ENCODE measurements at places on chromosomes 7 and 10. TPM values are rescaled to one million over a fixed set of nuclear protein-coding genes. Genes with fewer than 3 reads are reported as not detected.

- H3K27ac ChIP-seq, result no peak overlapping the region
- H3K36me3 ChIP-seq, result no peaks in the 10 kb centered on the region
- H3K4me3 ChIP-seq, result no peak overlapping the region
These were observed 88.3 kb downstream of the BAMBI start for GRCh38 chr10:28765641-28766040.

DNA sequence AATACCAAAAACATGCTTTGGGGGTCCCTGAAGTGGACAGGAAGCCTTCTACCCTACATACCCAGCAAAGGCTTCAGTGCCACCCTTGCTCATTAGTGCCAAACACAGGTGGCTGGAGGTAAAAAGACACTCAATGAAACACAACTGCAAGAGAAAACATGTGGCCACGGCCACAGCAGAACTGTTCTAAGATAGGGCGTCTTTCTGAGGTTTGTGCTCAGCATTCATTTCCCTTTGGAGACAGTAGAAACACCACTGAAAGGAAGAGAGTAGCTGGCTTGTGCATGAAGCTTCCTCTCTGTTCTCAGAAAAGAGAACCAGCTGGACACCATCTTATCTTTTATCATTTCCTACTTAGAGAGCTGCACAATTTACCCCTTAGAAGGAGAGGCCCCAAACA lies 143.0 kb downstream of the PLXNA4 start:
- no peaks in the 10 kb centered on the region for H3K27me3 ChIP-seq
- DNase-seq, result no peak
- no peak overlapping the region for H3K4me3 ChIP-seq
- H3K27ac ChIP-seq, result no peak overlapping the region
- no peaks in the 10 kb centered on the region for H3K36me3 ChIP-seq

- no peaks in the 10 kb centered on the region for H3K27me3 ChIP-seq
- no peak for DNase-seq
- H3K4me3 ChIP-seq, result no peak overlapping the region
These were observed 287.6 kb upstream of the TPK1 start for GRCh38 chr7:145123502-145123901.

Gene TAS2R60
- total RNA-seq, result not detected

Gene NRG3
- not detected for total RNA-seq

DNA sequence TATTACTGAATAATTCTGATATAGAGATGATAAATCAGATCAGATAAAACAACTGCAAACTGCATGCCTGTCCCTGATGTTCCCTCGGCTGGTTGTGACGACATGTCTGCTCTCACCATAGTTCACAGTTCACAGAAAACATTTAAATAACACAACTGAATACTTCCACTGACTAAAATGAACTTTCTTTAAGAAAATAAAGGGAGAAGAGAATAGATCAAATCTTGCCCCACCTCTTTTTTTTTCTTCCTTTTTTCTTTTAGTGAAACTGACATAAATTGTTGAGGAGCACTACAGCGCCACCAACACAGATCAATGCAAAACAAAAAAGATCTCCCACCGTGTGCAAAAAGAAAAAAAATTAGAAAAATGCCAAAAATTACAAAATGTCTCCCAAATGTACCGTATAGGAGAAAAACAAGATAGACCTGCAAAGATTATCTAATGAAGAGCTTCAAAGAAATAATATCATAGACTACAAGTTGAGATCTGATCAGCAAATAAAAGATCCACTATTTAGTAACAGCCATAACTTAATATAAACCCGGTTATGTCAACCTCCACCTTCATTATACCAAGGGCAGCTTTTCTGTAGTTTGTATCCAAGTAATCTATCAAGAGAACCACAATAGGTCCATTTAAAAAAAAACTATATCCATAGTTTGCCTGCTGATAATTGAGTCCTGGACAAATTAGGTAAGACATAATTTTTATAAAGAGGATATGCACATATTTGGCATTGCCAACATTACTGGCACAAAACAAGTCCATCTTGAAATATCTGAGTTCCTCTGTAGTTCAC lies 30.7 kb upstream of the EPC1 start:
- H3K36me3 ChIP-seq, result no peaks in the 10 kb centered on the region
- no peaks in the 10 kb centered on the region for H3K4me1 ChIP-seq
- no peak for DNase-seq
- peak overlapping the region; percentile 56 for H3K4me3 ChIP-seq
- H3K27me3 ChIP-seq, result no peaks in the 10 kb centered on the region

DNA sequence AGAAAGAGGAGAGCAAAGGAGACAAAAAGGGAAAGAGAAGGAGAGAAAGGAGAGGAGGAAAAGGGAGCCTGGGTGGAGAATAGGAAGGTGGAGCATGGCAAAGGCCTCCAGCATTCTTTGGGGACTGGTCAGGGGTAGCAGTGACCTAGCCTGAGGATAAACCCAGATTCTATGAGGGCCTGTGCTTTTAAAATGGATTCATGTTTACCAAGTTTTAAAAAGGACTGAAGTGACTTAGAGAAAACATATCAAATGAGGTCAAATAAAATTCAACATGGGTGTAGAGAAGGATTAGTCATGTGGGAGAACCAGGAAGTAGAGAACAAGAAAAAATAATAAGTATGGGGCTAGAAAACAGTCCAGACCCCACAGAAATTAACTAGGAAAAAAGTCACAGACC lies 20.7 kb downstream of the CREB3L2 start:
- no peak overlapping the region for H3K4me3 ChIP-seq
- H3K4me1 ChIP-seq, result peaks cover 58% of the 10 kb centered on the region
- H3K27ac ChIP-seq, result peak overlapping the region; percentile 48

Data from esophagus squamous epithelium (tissue), 5 donors.